ENCODE measurements at places on chromosomes 2 and 18.

DNA sequence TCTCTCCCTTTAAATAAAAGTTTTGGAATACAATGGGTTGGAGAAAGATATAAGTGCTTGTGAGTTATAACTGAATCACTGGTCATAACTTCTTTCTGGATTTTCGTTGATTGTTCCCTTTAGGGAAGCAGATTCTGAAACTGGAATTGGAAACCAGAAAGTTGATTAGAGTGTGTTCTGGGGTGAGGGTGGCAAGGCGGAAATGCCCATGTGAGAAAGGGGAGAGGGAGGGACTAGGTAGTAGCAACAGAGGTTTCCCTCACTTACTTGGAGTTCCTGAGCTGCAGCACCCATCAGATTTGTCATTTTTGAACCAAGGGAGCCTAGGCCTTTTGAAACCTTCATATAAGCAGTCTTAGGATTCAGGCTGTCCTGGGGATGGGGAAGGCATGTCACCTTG, 453.4 kb downstream of the KCNJ3 start:
- no peak for DNase-seq

DNA sequence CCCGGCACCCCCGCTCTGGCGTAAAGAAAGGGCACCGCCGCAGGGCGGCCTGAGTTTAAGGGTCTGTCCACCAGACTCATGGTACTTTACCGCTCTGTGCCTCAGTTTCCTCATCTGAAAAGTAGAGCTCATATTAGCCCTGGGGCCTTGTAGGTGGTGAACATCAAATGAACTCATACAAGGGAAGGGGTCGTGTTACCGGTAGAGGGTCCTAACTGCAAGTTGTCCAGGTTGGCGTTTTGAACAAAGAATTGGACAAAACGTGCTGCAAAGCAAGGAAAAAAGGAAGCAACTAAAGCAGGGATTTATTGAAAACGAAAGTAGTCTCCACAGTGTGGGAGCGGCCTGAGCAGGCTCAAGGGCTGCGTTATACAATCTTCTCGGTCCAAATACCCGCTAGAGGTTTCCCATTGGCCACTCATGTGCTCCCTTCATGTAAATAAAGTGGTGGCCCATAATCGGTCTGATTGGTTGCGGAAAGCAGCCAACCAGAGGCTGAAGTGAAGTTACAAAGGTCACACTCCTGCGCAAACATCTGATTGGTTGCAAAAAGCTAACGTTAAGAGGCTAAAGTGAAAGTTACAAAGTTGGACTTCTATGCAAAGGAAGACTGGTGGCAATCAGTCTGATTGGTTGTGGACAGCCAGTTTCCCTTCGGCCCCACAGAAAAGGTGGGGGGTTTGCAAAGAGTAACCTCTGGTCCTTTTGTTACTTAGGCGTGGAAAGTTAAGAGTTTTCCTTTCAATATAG, 80.7 kb upstream of the LDLRAD4 start:
- DNase-seq: peak; percentile 86

DNA sequence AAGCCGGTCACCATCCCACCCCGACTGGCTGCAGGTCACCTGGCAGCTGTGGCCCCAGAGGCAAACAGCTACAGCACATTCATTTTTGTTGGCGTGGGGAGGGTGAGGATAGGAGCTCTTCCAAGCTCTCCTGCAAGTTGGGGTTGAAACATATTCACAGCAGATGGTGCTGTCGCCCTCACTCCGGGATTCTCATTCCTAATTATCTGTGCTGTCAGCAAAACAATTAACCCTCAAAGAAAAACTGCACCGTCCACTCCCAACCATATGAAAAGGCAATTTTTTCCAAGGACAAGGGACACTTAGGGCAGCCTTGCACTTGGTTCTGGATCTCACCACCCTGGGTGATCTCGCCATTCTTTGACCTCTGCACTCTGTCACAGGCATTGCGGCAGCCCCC, 68.6 kb downstream of the ZBTB7C start:
- DNase-seq: no peak

GRCh38 chr2:69769272-69769671, 27.3 kb downstream of the ANXA4 start:
- DNase-seq: no peak

DNA sequence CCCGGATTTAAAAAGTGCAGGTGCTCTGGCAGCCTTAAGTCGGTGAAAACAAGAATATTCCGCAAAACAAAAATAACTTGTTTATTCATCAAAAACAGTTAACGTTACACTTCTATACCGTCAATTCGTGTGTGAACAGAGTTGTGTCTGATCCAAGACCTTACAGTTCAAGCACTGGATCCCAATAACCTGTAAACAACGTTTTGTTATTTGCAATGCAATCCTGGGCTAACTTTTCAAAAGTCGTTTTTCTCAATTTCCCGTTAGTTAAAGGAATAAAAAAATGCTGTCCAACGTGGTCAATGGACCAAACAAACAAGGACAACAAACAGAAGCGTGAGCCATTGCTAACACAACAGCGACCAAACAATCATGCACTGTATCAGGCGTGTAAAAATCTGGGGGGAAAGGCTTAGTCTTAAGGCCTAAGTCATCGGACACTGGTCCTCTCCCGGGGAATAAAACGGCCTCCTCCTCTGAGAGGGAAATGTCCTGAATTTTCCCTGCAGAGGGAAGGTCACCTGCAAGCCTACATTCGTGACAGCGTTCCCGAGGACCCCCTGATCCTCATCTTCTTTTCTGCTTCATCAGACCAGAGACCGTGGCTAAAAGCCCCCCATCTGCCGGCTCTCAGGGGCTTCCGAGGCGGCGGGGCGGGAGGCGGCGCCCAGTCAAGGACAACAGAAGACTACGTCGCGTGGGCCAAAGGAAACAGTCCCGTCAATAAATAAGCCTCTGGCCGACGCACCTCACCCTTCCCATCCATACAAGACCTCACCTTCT, 490 bp downstream of the NDUFS1 start:
- no peak for DNase-seq

- DNase-seq: no peak
These were observed 242.5 kb upstream of the NETO1 start for GRCh38 chr18:73110307-73110706.

GRCh38 chr2:216486271-216486670, 12.4 kb upstream of the RPL37A start:
- no peak for DNase-seq

GRCh38 chr2:127097841-127098651, 8.9 kb downstream of the BIN1 start:
- DNase-seq: no peak

DNA sequence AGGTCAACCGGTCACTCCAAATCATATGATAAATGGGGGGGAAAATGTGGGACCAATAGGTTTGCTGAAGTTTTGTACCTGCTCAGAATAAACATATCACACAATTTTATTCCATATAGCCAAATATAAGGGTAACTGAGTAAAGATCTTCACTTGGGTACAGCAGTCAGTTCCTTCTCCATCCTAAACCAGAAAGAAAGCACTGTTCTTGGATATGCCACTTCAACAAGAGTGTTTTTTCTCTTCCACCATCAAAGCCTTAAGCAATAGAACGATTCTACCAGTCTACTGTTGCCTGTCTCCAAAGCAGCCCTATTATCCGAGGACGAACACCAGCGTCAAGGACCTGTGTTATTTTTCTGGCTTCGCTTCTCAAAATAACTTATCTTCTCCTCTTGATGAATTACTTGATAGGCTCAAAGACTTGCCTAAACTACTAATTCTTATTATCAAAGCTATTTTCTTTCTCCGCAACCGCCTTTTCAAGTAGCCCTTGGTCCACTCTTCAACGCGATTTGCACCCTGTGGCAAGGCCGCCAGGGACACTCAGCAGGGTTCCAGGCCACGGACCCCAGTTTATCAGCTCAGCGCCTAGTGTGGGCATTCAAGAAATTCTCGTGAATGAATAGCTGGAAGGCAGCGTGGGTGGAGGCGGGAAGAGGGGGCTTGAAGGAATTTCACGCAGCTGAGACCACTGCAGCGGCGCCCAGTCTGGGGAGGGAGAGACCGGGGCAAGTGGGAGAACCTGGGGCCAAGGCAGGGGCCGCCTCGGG, 646 bp downstream of the ALS2 start:
- DNase-seq: no peak

DNA sequence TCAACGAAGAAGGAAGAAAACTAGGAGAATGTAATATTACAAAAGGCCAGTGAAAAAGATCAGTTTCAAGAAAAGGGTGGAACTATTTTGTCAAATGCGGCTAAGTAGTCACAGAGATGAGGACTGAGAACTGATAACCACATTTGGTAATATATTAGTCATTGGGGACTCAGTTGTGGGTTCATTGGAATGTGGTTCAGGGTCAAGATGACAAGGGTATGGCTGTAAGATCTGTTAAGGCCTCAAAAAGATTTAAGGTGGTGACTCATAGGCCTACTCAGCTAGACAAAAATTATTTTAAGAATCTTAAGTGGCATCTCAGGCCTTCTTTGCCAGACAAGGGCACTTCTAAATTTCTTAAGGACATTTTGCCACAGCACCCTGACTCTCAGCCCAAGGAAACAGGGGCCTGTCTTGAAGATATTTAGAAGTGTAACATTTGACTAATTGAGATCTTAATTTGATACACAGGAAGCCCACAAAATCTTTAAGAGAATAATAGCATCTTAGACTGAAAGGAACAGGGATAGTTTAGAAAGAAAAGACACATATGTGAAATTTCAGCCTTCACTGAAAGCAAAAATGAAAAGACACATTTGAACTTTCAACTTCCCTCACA, 81.3 kb downstream of the STRADB start:
- no peak for DNase-seq

DNA sequence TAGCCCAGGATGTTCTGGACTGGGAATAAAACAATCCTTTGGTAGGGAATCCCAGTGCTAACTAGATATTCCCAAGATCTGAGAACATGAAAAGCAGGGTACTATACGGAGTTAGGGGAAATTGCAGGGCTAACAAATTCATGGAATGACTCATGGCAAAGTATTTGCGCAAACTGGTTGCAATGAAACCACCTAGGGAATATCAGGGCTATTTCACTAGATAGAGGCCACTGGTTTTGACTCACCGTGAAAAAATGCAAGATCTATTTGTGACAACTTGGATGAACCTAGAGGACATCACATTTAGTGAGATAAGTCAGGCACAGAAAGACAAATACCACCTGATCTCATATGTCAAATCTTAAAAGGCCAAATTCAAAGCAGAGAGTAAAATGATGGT, 233.3 kb downstream of the MBD2 start:
- no peak for DNase-seq

DNA sequence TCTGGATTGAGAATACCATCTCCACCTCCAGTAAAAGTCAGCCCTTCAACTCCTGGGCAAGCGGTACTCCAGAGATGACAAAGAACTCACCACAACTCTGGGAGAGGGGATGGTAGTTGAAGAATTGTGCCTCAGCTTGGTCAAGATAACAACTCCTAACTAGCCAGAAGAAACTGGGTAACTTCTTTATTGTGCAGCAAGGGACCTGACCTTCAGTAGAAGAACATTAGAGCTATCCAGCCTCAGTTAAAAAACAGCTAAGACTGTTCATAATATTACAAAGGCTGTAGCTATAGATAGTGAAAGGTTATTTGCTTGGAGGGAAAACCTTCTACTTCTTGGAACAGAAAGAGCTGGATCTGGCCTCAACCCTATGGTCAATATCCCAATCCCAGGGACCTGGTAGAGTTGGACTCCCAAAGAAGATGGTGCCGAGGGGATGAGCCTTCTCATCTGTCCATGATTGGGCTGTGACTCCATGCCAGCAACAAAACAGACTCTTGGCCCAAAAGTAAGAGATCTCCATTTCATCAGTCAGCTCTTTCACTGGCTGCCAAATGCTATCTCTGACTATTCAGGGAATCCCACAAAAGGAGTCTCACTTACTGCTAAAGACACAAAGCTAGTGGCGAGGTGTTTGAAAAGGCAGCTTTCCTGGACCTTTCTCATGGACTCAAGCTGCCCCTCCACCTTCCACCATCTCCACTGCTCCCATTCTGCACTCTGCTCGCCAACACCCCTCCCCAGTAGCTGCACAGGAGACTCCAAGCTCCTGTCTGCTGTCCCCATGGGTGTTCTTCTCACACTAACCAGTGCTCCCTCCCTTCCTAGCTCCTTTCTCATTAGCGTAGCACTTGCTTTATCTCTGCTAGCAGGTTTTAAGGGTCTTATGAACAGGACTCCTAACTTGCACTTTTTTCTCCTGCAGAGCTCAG, 145.8 kb downstream of the CAPN13 start:
- DNase-seq: no peak

GRCh38 chr18:54871231-54871630, 43.0 kb downstream of the RAB27B start:
- no peak for DNase-seq

GRCh38 chr2:111940333-111941196, 42.2 kb downstream of the MERTK start:
- DNase-seq: no peak

GRCh38 chr2:182668671-182669070, 47.4 kb upstream of the DNAJC10 start:
- DNase-seq: no peak

GRCh38 chr2:74010087-74010541, 25.4 kb downstream of the TET3 start:
- no peak for DNase-seq
